ENCODE measurements at places on chromosomes 6 and 20. TPM values are rescaled to one million over a fixed set of nuclear protein-coding genes. Genes with fewer than 3 reads are reported as not detected.

- DNase-seq = no peak
These were observed 6.8 kb downstream of the TCF21 start for GRCh38 chr6:133895573-133896343.

- peak; percentile 34 for DNase-seq
These were observed 105.4 kb upstream of the PLEKHG1 start for GRCh38 chr6:150494241-150494640.

DNA sequence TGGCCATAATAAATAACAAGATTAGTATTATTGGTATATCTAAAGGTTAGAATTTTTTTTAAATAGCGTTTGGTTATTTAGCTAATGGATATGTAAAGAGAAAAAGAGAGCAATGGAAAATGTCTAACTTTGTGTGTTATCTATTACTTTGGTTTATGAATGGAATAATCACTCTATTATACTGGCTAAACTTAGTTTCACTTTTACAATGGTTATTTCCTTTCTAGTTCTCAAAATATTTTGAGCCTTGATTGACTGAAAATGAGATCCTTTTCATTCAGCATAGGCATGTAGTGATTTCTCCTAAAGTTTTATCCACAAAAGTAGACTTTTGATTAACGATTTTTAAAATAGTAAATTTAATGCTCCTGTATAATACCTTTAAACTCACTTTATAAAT, 51.6 kb upstream of the MLIP start:
- DNase-seq = no peak

DNA sequence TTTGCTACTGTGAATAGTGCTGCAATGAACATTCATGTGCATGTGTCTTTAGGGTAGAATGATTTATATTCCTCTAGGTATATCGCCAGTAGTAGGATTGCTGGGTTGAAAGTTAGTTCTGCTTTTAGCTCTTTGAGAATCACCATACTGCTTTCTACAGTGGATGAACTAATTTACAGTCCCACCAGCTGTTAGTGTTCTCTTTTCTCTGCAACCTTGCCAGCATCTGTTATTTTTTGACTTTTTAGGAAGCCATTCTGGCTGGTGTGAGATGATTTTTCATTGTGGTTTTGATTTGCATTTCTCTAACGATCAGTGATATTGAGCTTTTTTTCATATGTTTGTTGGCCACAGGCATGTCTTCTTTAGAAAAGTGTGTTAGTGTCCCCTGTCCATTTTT, 40.0 kb downstream of the PLG start:
- no peak for DNase-seq

- peak; percentile 81 for DNase-seq
These were observed at the start of gene PLCB1 for GRCh38 chr20:8131598-8132483. PLCB1 (plus strand) TSS chr20:8132266; CDS start chr20:8132652, 386 bp downstream.

DNA sequence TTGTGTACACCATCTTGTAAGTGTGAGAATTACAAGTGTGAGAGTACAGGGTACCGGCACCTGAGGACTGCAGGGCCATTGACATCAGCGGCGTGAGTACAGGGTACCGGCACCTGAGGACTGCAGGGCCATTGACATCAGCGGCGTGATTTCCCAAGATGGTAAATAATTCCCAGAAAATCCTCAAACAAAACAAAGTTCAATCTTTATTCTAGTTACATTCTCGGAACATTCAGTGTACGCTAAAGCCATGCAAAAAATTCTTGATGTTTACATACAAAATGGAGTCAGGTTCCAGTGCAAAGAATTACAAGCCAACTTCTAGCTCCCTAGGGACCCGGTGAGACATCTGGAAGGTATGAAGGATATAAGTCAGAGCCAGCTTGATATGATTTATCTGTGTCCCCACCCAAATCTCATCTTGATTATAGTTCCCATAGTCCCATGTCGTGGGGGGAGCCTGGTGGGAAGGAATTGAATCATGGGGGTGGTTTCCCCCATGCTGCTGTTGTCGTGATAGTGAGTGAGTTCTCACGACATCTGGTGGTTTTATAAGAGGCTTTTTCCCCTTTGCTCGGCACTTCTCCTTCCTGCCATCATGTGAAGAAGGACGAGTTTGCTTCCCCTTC, 172.7 kb downstream of the TTLL2 start:
- DNase-seq = no peak

- no peak for DNase-seq
These were observed 45.1 kb downstream of the CEP85L start for GRCh38 chr6:118606268-118606667.

DNA sequence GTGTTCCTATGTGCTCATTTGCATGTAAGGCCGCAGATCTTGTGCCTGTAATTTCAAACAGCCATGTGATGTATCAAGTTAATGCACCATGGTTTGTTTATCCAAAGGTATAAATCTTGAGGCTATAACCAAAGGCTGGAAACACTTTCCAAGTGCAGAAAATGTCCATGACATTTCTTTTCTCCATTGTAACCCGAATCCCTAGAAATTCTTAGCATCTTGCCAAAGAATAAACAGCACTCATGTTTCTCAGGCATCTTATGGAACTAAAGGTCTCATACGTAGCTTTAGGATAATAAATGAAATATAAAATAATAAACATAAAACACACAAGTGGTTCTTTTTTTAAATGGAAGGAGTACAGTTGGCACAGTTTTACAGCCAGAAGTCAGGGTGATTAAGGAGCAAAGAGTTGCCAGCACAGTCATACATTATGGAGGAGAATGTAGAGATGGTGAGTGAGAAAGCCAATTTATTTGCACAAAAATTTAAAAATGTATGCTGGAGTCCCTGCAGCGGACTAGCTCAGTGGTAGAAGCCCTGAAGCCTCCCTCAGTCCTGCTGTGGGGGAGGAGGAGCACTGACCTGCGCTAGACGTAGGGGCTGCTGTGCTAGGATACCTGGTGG, 18.0 kb downstream of the CDH26 start:
- no peak for DNase-seq

DNA sequence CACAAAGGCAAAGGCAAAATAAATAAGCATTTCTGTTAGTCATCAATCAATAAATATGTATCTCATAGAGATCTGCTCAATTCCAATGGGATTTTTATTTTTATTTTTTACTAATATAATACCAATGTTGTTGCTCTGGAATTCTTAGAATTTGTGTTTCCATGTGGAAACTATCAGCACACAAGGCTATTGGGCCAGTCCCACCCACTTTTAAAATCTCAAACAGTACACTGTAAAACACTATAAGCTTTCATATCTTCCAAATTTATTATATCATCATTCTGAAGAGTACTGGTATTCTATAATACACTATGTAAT, 563.8 kb upstream of the MARCKS start:
- no peak for DNase-seq

DNA sequence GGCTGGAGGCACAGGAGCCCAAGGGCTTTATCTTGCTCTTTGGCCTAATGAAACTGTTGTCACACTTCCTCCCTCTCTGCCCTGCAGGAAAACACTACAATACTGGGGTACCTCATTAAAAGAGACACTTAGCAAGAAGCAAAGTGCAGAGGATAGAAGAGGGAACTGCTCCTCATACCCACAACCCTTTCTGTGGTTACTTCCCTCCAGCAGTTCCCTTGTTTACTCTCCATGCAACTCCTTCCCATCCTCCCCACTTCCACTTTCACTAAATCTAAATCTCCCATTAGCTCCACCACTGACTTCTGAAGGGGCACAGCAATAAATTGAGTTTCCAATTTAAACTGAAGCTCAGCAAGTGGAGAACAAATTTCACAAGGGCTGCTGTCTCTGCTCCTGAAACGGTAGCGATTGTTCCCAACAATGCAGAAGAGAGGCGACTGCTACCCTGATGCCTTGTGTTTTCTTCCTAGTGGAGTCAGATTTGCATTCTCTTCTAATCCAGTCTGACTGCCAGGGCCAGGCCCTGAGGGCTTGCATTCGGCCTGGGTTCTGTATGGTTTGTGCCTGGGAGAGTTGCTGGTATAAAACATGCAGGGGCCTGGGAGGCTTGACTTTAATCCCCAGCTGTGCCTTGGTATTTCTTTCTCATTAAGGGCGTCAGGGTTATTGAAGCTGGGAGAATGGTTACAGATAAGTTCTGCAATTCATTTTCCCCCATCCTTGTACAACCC, 454.7 kb downstream of the TFAP2B start:
- DNase-seq = no peak

DNA sequence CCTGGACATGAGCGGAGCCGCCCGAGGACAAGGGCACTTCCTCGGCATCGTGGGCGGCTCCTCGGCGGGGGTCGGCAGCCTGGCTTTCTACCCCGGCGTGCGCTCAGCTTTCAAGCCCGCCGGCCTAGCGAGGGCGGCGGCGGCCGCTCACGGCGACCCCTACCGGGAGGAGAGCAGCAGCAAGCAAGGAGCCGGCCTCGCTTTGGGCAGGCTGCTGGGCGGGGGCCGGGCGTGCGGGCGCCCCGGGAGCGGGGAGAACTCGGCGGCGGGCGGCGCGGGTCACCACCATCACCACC, 6.7 kb downstream of the PRDM13 start:
- DNase-seq = no peak

- no peak for DNase-seq
These were observed 44.2 kb upstream of the SCRT2 start for GRCh38 chr20:719816-720215.

DNA sequence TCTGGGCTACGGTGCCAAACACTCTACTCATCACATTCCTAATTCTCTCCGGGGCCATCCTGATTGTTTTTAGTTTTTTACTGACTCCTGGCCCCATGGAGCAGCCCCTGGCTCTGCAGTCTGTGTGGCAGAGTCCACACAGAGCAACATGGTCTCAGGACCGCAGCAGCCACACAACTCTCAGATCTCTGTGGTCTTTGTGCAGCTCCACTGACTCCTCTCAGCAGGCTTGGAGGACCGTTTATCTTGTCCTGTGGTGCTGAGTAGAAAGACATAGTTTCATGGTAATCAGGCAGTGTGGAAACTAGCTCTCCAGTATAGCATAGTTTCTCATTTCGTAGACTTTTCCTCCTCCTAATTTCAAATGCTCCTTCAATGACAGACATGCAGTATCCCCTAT, 168.4 kb downstream of the EDN1 start:
- DNase-seq = no peak

- no peak for DNase-seq
These were observed 5.1 kb downstream of the KCNS1 start for GRCh38 chr20:45095805-45096238.

DNA sequence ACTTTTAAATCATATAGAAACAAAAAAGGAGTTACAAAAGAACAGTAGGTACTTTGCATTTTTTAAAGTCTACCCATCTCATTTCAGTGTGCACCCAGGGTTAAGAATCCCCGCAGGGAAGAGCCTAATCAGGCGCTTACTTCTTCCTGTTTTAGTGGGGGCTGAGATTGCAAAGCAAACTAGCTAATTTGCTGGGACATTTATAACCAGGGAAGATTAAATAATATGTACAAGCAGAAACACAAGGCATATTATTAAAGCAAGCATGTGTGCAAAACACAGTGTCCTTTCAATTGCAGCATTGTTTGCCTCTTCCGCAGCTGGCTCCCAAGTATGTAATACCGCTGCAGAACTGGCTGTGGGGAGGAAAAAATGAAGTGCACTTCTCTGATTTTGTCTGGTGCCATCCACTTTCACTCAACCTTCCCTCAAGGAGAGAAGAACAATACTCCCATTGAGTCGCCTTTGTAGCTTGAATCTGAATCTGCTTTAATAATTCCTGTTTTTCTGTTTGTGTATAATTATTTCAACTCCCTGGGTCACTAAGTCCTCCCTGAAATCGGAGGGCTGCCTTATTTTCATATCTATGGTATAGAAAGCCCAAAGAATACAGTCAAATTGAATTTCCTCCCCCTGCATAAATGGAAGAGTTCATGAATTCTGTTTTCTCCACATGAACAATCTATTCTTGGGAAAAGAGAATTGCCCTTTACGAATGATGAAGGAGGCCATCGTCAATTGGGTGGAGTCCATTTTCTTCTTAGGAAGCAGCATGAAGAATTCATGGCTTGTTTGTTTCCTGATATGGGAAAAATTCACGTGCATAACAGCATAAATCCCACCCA, 23.3 kb upstream of the BCAS1 start:
- DNase-seq = no peak

DNA sequence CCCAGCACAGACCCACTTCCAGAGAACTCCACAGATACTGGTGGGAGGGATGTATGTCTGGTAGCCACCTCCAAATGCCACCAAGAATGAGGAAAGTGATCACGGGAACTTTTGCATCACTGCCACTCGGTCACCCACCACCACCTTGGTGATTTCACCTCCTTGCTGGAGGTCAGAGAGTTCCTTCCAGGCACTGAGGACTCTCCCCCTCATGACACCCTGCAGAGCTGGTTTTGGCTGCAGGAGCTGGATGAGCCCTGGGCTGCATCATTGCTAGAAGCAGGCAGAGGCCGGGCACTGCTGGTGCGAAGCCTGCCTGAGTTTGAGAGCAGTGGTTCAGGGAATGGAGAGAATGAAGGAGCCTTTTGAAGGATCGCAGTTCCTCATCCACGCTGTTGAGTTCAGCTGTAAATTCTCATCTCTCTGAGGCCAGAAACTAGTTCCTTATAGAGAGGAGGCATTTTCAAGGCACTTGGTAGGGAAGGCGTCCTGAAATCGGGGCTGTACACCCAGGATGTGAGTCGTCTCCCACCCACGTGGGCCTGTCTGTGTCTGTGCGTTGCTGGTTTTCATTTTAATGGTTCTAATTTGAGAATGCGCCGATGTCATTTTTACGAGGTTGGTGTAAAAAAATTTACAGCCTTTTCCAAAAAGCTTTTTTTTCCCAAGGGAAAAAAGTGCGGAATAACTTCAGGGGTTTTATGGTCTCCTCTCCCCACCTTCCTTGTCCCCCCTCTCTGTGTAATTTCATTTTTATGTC, 25.0 kb downstream of the FOXP4 start:
- no peak for DNase-seq

DNA sequence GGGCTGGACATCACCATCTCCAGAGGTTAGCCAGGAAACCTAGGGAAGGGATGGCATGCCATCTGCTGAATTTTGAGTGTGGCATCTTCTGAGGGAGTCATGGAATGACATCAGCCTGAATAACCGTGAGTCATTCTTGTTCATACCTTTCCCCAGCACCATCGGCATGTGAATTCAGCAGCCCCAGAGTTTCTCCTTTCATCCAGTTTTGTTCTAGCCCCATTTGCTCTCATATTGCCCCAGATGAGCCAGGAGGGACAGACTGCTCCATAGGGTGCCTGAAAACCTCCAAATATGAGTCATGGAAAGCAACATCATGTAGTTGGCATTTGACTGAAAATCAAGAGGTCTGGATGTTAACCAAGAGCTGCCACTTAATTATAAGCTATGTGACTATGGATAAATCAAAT, 219.2 kb upstream of the SGK1 start:
- DNase-seq = no peak

GRCh38 chr6:282867-283416, 9.3 kb upstream of the DUSP22 start:
- no peak for DNase-seq

Gene TMEM200A
- 4.8 TPM for total RNA-seq

Gene C6orf52
- 1.3 TPM for total RNA-seq

Gene PACRG
- total RNA-seq = 6.4 TPM

Gene BPIFB2
- total RNA-seq = 1.0 TPM

Gene LIME1
- 12.0 TPM for total RNA-seq

Gene CD24
- total RNA-seq = 201 TPM

Gene GID8
- 30.2 TPM for total RNA-seq

Gene FAM83C
- total RNA-seq = not detected

Gene MCHR2
- total RNA-seq = not detected

Gene LY6G6F
- total RNA-seq = not detected

Gene TMC2
- total RNA-seq = 0.96 TPM

Gene CST2
- total RNA-seq = not detected

Gene GSTA3
- total RNA-seq = not detected

Data from breast epithelium (tissue), 4 donors.